CD4-positive, CD25-positive, alpha-beta regulatory T cell (primary cell): ENCODE measurements at places on chromosomes 4 and X. TPM values are rescaled to one million over a fixed set of nuclear protein-coding genes. Genes with fewer than 3 reads are reported as not detected.

Gene TEX13C
- not detected for total RNA-seq

Gene LONRF3
- 5.3 TPM for total RNA-seq

Gene PIR
- not detected for total RNA-seq

Gene VCX
- total RNA-seq = not detected

Gene SATL1
- not detected for total RNA-seq

Gene CT83
- total RNA-seq = not detected

DNA sequence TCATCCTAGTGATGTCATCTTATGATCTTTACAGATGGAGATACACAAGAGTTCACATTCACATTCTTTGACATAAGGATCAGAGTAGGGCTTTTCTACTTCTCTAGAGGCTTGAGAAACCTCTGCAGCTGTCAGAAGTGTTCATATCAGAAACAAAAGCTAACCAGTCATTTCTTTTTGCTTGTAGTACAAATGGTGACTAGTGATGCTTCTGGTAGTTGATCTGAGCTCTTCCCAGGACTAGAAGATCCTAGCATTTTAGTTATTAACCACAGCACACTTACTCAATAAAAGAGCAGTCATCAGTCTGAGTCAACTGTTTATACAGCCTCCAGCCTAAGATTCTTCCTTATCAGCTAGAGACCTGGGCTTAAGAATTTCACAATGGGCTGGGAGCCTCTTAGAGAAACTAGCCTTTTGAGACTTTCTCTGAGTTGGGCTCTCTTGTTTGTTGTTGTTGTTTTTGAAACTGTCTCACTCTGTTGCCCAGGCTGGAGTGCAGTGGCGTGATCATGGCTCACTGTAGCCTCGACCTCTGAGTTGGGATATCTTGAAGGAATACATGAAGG lies 84.1 kb downstream of the TMEM164 start:
- no peaks in the 10 kb centered on the region for H3K27me3 ChIP-seq
- H3K4me3 ChIP-seq = no peak overlapping the region
- H3K36me3 ChIP-seq = no peaks in the 10 kb centered on the region
- no peaks in the 10 kb centered on the region for H3K4me1 ChIP-seq
- no peak for DNase-seq

DNA sequence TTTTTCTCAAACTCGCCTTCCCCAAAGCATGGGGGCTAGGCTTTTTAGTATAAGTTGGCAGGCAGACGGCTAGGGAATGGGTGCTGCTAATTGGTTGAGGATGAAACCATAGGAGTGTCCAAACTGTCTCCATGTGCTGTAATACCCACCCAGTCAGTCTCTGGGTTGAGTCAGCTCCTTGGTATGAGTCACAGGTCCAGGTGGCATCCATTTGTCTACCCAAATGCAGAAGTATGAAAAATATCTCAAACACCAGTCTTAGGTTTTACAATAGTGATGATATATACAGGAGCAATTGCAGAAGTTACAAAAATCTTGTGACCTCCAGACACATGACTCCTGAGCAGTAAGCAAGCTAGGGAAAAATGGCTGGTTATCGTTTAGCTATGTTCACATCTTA lies 27.4 kb upstream of the CCSER1 start:
- no peaks in the 10 kb centered on the region for H3K4me1 ChIP-seq
- no peaks in the 10 kb centered on the region for H3K36me3 ChIP-seq
- H3K27me3 ChIP-seq = peaks cover 1% of the 10 kb centered on the region
- H3K27ac ChIP-seq = no peak overlapping the region
- H3K4me3 ChIP-seq = no peak overlapping the region

GRCh38 chr4:8291036-8291682 lies 21.6 kb downstream of the HTRA3 start:
- H3K36me3 ChIP-seq = no peaks in the 10 kb centered on the region
- no peaks in the 10 kb centered on the region for H3K27me3 ChIP-seq
- no peaks in the 10 kb centered on the region for H3K4me1 ChIP-seq
- DNase-seq = no peak
- H3K4me3 ChIP-seq = no peak overlapping the region
- H3K27ac ChIP-seq = no peak overlapping the region

GRCh38 chrX:110143454-110144210 lies 140.7 kb downstream of the TMEM164 start:
- DNase-seq = no peak
- peaks cover 3% of the 10 kb centered on the region for H3K4me1 ChIP-seq
- H3K27me3 ChIP-seq = no peaks in the 10 kb centered on the region
- no peak overlapping the region for H3K4me3 ChIP-seq
- H3K27ac ChIP-seq = no peak overlapping the region
- H3K36me3 ChIP-seq = no peaks in the 10 kb centered on the region

DNA sequence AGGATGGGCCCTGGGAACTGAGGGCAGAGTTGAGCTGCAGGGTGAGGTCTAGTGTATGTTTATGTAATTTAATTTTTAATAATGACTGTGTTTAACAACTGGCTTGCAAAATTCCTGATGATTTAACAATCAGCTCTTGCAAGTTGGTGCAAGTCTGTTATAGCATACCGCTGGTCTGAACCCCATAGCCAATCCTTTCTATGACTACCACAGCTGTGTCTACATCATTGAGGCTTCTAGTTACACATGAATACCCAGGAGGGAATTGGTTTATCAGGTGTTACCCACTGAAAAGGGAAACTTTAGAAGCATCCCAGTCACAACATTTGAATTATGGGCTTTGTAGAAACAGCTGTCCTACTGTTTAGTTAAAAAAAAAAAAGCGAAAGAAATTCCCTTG lies 38.3 kb downstream of the SUPT20HL1 start:
- no peaks in the 10 kb centered on the region for H3K4me1 ChIP-seq
- DNase-seq = no peak
- H3K27ac ChIP-seq = no peak overlapping the region
- peaks cover 2% of the 10 kb centered on the region for H3K27me3 ChIP-seq

- no peaks in the 10 kb centered on the region for H3K27me3 ChIP-seq
- DNase-seq = no peak
- no peaks in the 10 kb centered on the region for H3K36me3 ChIP-seq
- no peaks in the 10 kb centered on the region for H3K4me1 ChIP-seq
- no peak overlapping the region for H3K4me3 ChIP-seq
These were observed 38.1 kb upstream of the PDE5A start for GRCh38 chr4:119666653-119667091.

DNA sequence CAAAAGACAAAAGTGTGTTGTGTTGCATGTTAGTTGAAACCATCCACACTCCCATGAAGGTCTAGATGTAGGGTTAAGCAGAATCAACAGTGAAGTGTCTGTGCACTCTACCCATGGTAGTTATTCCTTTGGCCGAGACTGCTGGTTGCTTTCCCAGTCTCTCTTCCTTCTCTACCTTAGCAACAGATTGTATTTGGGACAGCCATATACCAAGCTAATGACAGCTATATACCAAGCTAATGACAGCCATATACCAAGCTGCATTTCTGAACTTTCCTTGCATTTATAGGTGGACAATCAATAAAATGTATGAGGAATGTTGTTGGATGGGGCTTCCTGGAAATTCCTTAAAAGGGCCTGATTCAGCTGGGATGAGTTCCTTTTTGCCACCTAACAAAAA lies 80.5 kb upstream of the ENPEP start:
- H3K4me1 ChIP-seq = no peaks in the 10 kb centered on the region
- no peak overlapping the region for H3K27ac ChIP-seq
- H3K36me3 ChIP-seq = no peaks in the 10 kb centered on the region
- no peaks in the 10 kb centered on the region for H3K27me3 ChIP-seq

- DNase-seq = no peak
- no peak overlapping the region for H3K27ac ChIP-seq
- no peaks in the 10 kb centered on the region for H3K27me3 ChIP-seq
- no peak overlapping the region for H3K4me3 ChIP-seq
These were observed 21.5 kb downstream of the XIAP start for GRCh38 chrX:123881330-123881729.
